GM06990 (cell line): ENCODE measurements at places on chromosomes 3 and 15.

GRCh38 chr15:40055576-40056293 lies 16.8 kb upstream of the SRP14 start:
- no peak for DNase-seq

DNA sequence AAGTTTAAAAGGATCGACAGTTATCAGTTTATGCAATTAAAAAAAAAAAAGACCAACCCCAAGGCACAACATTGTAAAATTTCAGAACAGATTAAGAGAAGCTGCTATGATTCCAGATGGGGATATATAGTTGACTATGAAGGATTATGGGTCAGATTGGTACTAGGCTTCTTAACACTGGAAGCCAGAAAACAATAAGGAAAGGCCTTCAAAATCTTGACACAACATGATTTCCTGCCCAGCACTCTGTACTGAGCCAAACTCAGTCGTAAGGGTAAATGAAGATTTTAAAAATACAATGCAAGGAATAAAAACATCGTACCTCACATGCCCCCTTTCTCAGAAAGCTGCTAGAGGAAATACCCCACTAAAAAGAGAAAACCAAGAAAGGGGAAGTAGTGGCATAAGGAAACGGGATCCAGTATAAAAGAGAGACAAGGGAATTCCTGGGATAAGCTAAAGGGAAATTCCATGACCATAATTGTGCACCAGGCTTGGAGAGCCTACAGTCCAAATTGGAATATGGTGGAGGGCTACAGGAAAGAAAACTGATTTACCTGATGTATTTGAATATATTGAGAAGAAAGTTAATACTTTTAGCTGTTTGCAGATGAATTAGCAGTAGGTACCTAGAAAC lies 27.9 kb downstream of the PIAS1 start:
- no peak for DNase-seq

- DNase-seq: no peak
Measured at GRCh38 chr3:171056528-171056927, 30.0 kb upstream of the SLC2A2 start.

DNA sequence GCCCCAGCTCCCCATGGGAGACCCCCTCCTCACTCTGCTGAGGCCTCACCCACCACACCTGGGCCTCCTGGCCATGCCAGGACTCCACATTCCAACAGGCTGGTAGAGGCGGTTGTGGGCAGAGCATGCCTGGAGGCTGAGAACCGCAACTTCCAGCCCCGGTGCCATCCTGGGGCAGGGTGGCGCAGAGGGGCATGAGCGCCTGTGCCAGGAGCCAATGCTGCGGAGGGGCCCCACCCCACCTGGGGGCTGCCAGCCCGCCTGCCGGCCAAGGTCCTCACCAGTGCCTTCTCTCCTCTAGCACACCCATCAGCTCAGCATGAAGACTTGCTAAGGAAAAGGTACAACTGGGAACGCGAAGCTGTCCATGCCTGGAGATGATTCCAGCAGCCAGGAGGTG lies 34.3 kb upstream of the SLC6A6 start:
- no peak for DNase-seq

DNA sequence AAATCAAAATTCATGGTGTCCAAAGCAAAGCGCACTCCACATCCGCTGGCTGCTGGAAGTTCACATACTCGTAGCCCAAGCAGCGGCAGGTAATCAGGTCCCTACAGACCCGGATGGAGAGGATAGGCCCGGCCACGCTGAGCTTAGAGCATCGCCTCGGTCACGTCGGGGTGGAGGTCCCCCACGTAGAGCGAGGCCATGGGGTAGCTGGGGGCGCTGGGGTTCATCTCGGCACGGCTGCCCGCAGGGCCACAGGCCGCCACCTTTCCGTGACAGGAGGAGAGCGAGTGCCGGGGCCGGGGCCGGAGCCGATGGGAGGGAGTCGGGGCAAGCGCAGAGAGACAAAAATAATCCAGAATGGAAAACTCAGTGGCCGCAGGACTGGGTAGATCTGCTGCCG lies 16.1 kb upstream of the STRIT1 start:
- DNase-seq: no peak

- DNase-seq: no peak
Measured at GRCh38 chr3:58751882-58752567, 85.5 kb upstream of the FAM3D start.

GRCh38 chr15:31067890-31068603 lies 33.5 kb downstream of the TRPM1 start:
- DNase-seq: no peak

DNA sequence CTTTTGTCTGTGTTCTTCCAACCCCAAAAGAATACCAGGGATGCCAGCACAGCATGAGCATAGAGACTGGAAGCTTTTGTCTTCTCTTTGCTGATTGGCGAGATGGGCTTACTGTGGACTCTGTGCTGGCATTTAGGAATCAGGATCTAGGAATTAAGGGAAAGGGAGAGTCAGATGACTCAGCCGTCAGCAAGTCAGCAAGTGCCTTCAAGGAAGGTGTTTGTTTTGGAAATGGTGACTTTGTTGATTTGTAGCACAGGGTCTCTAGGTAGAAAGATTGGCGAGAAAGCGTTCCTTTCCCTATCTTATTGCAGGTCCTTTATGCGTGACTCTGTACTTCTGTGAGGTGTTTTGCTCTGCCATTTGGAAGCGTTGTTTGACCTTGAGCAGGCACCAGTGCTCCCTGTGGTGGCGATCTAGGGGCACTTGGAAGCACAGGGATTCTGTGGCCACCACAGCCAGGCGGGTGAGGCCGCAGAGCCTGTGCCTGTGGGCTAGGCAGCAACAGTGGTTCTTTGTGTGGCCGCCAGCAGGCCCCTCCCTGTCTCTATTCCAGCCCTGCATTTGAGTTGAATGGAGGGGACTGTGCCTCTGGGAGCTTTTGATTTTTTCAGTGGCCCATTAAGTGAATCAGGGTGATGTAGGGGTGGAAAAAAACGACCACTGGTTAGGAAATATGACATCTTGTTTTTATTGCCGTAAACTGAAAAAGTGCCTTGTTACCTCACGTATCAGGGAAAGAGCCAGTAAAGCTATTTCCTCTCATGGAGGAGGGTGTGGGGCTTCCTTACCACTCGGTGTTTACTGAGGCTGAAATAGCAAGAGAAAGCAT lies 19.0 kb downstream of the FAN1 start:
- DNase-seq: no peak

- no peak for DNase-seq
Measured at GRCh38 chr3:184231671-184232070, 2.3 kb downstream of the VWA5B2 start.

DNA sequence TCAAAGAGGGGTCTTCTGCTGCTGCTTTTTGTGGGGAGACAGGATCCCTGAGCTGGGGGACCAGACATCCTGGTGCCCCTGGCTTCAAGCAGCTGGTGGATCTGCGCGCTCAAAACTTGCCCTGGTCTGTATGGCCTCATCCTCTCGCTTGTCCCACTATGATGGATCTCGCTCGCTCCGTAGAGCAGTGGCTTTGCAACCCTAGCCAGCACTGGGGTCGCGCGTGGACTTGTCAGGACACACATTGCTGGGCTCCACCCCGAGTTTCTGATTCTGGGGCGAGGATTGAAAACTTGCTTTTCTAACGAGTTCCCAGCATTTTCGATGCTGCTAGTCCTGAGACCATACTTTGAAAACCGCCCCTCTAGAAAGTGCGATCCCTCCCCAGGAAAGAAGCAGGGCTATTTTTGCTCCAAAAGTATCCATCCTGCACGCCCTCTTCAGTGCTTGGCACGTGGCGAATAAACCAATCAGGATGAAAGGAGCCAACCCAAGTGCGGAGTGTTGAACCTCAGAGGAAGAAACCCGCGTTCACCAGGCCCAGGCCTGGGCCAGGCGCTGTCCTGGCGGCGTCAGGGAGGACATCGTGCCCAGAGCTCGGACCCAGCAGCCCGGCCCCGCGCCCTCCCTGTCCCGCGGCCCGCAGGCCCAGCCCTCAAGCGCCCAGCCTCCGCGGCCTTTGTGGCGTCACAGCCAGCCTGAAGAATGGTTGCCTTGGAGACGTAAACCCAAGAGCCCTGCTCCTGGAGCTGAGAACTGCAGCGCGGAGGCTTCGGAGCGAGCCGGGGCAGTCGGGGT lies at the start of gene CFAP100:
Gene CFAP100, plus strand, starts transcription at position 731 of the 798 bp plus-strand sequence. CDS start 1,092 bp downstream, outside the sequence.
- no peak for DNase-seq

DNA sequence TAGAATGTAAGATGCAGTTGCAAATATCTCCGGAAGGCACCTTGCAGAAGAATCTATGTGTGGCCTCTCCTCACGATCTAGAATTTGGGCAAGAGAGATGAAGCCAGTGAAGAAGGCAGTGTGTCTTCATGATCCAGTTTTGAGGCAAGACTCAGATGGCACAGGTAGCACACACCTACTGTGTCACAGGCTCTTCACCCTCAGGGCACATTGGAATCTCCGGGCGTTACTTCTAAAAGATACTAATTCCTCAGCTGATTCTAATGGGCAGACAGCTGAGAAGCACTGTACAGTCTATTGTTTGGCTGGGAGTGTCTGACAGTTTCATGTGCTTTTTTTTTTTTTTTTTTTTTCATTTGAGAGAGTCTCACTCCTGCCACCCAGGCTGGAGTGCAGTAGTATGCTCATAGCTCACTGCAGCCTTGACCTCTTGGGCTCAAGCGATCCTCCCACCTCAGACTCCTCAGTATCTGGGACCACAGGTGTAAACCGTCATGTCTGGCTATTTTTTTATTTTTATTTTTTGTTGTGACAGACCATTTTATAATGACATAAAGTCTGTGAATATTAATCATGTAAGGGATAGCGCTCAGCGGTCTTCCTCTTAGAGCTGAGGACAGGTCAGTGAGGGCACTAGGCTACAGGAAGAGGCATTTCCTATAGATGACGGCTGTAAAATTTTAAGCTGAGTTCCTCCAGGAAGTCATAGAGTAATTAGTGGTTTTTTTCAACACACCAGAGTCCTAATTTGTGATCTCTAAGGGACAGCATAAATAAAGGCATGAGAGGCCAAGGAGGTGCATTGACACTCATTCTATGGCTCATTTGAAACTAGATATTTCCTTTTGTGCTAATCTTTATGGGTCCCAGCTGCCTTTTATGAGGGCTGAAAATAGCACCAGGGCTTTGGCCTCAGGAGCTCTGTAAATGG lies 4.0 kb downstream of the C3orf52 start:
- no peak for DNase-seq

DNA sequence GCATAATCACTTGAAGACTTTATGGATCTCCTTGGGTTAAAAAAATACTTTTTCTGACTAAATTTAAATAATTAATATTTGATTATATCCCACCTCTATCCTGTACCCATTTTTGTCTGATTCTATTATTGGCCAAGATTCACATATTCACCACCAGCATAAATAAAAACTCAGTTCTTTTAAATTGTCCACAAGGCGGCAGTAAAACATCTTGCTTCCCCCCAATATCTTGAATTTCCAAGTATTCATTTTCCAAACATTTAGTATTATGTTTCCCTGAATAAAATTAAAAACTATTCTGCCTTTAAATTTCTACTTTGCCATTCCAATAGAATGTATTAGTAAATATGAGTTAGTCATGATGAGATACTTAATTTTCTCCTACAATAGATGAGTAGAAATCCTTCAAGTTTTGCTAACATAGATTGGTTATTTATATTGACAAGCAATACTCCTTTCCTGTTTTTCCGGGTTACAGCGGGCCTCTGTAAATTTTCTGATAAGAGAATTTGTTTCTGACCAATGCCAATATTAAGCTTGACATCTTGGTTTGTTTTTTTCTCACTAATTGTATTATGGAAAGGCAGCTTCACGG lies 218.7 kb upstream of the MDFIC2 start:
- no peak for DNase-seq

GRCh38 chr3:10465161-10465560 lies 40.2 kb downstream of the ATP2B2 start:
- DNase-seq: no peak

DNA sequence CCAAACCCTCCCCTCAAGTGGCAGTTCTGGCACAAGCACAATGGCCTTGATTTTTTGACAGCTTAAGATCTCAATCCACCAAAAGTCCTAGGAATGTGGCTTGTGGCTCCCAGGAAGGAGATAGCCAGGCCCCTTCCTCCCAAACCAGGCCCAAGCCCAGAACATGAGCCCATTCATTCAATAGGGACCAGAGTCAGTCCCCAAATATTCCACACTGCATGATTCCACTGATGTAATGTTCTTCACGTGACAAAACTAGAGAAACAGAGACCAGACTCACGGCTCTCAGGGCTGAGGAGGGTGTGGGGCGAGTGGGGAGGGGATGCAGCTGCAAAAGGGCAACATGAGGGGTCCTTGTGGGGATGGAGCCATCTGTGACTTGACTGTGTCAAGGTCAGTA lies 25.5 kb downstream of the ABTB1 start:
- no peak for DNase-seq

DNA sequence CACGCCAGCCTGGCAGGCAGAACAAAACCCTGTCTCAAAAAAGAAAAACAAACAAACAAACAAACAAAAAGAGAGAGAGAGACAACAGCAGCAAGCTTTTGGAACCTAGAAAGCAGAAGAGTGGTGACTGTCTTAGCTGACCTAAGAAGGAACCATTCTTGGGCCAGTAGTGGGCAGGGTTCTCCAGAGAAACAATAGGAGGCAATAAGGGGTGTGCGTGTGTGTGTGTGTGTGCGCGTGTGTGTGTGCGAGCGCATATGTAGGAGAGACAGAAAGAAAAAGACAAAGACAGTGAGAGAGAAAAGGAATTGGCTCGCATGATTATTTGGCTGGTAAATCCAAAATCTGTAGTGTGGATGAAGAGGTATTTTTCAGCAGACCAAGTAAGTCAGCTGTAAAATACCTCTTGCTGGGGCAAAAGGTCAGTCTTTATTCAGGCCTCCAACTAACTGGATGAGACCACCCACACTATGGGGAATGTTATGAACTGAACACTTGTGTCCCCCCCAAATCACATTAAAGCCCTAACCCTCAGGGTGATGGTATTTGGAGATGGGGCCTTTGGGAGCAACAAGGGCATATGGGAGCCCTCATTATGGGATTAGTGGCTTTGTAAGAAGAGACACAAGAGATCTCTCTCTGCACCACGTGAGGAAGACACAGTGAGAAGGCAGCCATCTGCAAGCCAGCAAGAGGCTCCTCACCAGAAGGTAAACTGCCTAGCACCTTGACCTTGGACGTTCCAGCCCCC lies 15.1 kb upstream of the BLM start:
- DNase-seq: no peak

GRCh38 chr3:46831841-46832240 lies 31.4 kb downstream of the MYL3 start:
- no peak for DNase-seq

DNA sequence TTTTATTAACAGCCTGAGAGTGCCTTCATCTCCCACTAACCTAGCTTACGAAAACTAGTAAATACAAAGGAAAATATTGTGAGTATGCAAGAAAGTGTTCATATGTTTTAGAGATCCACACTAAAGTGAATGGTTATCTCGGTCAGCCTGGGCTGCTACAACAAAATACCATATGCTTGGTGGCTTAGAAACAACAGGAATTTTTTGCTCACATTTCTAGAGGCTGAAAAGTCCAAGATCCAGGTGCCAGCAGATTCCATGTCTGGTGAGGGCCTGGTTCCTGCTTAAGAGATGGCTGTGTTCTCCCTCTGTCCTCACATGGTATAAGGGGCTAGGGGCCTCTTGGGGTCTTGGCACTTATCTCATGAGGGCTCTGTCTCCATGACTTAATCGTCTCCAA lies 20.5 kb upstream of the SLC30A4 start:
- no peak for DNase-seq

GRCh38 chr15:74196175-74196574 lies 6.4 kb downstream of the STRA6 start:
- DNase-seq: no peak
